PC-3 (cell line): ENCODE measurements at places on chromosomes 2 and 18. TPM values are rescaled to one million over a fixed set of nuclear protein-coding genes. Genes with fewer than 3 reads are reported as not detected.

Gene RNU2-63P
- total RNA-seq: 122 TPM in 1 of 2 replicates, not detected in the other

DNA sequence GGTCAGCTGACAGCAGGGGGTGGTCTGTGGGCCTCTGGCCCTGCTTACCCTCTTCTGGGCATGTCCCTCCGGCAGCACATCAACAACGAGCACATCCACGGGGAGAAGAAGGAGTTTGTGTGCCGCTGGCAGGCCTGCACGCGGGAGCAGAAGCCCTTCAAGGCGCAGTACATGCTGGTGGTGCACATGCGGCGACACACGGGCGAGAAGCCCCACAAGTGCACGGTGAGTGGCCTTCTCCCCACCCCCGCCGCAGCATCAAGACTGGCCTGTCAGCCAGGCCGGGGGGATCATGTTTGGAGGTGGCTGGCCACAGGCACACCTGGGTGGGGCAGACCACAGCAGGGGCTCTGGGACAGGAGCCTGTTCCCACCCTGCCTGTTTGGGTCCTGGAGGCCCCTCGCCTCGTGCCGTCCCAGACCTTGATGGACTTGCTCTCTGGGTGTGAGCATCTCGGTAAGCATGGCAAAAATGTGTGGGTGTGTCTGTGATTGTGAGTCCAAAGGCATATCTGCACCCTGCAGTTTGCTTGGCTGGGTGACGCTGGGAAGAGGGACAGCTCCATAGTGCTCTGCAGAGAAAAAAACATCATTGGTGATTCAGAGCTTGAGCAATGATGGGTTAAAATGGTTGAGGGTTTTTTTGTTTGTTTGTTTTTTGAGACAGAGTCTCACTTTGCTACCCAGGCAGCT lies 242.8 kb downstream of the GLI2 start:
- DNase-seq: peak; percentile 28

DNA sequence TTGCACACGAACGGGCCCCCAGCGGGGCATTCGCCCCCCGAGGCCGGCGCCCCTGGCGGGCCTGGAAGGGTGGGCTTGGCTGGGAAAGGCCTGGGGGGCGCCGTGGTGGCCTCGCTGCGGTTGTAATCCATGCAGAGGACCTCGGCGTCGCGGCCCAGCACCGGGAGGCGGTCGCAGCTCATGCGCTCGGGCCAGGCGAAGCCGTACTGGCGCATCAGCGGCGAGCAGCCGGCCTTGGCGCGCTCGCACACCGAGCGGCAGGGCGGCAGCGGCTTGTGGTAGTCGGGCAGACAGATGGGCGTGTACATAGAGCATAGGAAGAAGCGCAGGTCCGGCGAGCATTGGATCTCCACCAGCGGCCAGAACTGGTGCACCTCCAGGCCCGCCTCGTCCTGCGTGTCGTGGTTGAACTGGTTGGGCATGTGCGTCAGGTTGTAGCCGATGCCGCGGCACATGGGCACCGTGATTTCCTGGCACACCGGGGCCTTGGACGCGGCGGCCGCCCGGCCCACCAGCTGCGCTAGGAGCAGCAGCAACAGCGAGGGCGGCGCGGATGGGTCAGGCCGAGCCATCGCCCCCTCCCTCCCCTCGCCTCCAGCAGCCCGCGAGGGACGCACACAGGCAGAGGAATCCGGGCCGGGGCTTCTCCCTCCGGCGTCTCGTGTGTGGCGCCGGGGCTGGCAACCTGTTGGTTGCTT lies 1.4 kb downstream of the FZD5 start:
- peak; percentile 59 for DNase-seq

Gene AAMP
- total RNA-seq: 272 and 312 TPM in 2 replicates

GRCh38 chr2:120239488-120240287 lies 13.0 kb upstream of the RALB start:
- DNase-seq: peak; percentile 92

GRCh38 chr2:154710685-154711084 lies 12.2 kb downstream of the KCNJ3 start:
- DNase-seq: no peak

Gene CLEC4F
- total RNA-seq: not detected in 2 replicates

DNA sequence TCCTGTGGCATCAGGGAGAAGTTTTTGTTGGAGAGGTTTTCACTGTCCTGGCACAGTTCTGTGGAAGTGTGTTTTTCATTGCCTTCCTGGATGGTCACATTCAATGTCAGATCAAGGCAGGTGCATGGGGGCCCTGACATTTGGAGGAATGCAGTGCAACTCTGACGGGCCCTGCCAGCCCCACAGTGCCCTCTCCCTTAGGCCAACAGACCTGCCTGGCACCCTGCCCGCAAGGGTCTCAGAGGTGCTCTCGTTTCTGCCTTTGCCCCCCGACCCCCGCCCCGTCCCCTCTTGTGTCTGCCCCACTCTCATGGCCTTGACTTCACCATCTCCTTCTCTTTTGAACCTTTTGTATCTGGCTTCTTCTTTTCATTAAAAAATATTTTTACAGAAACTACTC lies 257.2 kb upstream of the HDAC4 start:
- DNase-seq: no peak

DNA sequence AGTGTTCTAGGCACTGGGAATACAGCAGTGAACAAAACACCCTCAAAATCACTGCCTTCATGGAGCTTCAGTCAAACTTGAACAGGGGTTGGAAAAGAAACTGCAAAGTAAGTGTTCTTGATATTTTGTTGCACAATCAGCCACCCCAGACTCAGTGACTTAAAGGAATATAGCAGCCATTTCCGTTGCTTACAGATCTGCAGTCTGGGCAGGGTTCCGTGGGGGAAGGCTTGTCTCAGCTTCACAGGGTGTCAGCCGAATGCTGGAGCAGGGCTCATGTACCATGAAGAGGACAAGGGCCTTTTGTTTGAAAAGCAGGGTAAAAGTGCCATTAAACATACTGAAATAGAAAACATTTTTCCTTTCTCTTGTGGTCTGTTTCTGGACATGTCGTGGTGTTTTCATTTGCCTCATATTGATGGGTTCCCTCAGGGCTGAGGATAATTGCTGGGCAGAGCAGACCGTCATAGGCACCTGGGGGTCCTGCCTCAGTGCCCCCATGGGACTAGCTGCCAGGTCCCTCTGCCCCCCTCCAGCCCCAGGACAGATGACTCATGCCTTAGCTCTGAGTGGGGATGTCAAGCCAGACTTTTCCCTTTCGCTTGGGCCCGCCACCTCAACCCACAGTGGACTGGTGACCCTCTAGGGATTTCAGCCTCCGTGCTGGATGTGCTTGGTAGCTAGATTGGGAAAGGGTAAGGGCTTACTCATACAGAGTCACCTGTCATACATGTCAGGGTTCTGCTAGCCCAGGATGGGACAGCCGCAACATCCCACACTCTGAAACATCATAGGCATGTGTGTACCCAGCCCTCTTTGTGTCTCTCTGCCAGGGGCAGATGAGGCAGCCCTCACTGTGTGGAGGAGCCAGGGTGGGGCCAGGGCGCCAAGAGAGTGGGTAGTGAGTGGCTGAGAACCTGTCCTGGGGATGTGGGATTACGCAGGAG lies 96.5 kb downstream of the PTPRM start:
- no peak for DNase-seq

GRCh38 chr2:185531721-185532120 lies 206.9 kb upstream of the FSIP2 start:
- no peak for DNase-seq

- DNase-seq: no peak
These were observed 94.8 kb upstream of the ARL5A start for GRCh38 chr2:151922845-151923666.

- no peak for DNase-seq
These were observed 79.1 kb upstream of the ZFP36L2 start for GRCh38 chr2:43305517-43305916.

- DNase-seq: peak; percentile 87
These were observed 49.5 kb upstream of the TBC1D8 start for GRCh38 chr2:101200676-101201075.

DNA sequence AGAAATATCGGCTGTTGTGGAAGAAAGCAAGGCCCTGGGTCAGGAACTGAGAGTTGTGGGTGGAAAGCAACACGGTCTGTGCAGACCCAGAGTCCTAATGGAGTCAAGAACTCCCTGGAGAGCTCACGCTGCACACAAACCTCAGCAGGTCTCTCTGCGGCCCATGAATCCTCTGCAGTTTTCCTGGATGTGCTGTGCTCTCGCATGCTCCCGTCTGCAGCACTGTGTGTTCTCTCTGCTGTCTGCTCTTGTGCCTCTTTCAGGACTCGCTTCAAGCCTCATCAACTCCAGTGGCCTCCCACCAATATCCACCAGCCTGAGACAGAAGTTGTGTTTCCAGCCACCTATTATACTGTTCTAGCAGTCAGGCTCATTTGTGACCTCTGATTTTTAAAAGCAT lies 24.3 kb downstream of the RNU4ATAC start:
- no peak for DNase-seq

Gene KIF5C
- total RNA-seq: 4.0 and 7.3 TPM in 2 replicates

Gene HOXD9
- not detected in 2 replicates for total RNA-seq

DNA sequence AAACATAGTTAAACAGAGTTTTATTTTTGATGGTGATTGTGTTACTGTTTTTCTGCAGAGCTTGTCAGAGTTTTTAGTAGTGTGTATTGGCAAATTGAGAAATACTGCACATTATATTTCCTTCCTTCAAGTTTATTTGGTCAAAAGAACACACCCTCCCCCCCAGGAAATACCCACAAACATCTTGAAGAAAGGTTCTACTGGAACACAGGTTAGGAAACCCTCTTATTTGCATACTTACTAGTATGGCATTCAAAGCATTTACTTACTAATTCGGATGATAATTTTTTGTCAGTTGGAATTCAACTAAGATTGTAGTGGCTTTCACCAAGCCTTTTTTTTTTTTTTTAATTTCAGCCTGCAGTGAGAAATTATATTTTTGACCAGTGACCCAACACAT lies 9.1 kb downstream of the CAB39 start:
- peak; percentile 29 for DNase-seq

Gene ZAP70
- not detected in 2 replicates for total RNA-seq

Gene SPATA3
- not detected in 2 replicates for total RNA-seq

- DNase-seq: no peak
These were observed 90.5 kb upstream of the MAPK4 start for GRCh38 chr18:50469380-50469781.

DNA sequence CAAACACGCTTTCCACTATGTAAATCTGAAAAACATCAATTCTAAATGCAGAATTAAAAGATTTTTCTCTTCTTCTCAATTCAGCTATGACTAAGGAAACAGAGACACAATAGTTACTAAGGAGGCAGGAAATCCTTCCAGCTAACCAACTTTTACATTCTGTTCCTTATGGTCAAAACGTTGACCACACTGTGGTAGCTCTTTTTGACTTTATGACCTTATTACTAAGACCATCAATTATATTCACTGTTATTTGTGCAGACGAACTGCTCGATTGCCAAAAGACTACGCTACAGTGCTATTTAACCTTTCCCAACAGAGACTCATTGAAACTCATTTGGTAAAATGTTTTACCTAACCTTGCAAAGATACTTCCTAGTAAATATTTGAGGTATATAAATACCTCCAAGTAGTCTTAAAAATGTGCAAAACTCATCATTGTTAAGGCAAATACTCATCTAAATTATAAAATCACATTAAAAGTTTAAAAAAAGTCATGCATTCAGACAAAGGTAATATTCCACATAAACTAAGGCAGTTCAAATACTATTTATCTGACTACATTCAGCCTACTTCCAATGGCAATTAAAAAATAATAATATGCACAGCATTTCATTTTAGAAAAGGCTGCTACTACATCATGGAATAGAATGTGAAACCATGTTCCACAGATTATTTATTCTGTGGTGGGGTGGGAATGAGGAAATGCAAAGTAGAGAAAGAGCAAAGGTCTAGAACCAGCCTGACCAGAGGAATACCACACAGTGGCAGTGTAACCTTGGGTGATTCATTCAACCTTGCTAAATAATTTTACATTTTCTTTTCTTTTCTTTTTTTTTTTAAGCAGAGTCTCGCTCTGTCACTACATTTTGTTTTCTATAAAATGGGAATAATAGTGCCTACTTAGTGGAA lies 139.9 kb downstream of the THADA start:
- DNase-seq: peak; percentile 23
